ENCODE measurements at places on chromosomes 5 and 9.
A peak's percentile ranks its signal among the peaks of the same experiment; 100 is the strongest.

GRCh38 chr5:110195288-110195687, 505.6 kb downstream of the MAN2A1 start:
- no peak for DNase-seq

DNA sequence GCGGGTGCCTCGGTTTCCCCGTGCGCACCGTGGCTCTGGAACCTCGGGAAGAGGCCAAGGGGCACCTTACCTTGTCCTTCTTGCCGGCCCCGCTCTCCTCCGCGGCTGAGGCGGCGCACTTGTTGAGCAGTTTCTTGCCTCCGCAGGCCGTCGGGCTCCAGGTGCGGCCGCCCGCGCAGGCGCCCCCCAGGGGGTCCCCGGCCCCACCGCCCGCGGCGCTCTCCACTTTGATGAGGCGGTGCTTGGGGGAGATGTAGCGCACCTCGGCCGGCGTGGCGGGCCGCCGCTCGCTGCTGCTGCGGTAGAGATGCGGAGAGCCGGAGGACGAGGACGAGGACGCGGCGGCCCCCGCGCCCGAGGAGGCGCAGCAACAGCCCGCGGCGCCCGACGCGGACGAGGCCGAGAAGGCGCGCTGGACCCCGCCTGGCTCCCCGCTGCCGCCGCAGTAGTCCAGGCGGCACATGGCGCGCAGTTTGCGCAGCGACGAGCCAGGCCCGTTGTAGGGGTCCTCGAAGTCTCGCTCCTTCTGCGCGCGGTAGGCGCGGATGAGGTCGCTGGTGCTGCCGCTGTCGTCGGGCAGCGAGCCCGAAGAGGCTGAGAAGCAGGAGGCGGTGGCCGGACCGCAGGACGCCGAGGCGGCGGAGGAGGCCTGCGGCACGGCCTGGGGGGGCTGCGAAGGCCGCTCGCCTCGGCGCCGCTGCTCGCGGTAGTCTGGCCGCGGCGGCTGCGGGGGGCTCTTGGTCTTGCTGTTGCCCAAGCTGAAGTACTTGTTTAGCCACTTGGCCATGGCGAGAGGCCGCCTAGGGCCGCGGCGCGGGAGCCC, 957 bp downstream of the SHB start:
- no peak for DNase-seq

- no peak for DNase-seq
These were observed 27.2 kb downstream of the ABL1 start for GRCh38 chr9:130862217-130862616.

DNA sequence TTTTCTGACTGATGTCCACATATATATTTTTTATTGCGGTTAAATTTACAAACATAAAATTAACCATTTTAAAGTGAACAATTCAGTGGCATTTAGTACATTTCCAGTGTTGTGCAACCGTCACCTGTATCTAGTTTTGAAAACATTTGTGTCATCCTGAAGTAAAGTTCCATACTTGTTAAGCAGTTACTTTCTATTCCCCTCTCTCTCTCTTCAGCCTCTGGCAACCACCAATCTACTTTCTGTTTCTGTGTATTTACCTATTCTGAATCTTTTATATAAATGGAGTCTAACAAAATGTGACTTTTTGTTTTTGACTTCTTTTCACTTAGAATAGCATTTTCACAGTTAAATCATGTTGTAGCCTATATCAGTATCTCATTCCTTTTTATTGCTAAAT, 480.1 kb upstream of the SMARCA2 start:
- DNase-seq = no peak

- no peak for DNase-seq
These were observed 277.0 kb downstream of the DIRAS2 start for GRCh38 chr9:90365666-90366065.

DNA sequence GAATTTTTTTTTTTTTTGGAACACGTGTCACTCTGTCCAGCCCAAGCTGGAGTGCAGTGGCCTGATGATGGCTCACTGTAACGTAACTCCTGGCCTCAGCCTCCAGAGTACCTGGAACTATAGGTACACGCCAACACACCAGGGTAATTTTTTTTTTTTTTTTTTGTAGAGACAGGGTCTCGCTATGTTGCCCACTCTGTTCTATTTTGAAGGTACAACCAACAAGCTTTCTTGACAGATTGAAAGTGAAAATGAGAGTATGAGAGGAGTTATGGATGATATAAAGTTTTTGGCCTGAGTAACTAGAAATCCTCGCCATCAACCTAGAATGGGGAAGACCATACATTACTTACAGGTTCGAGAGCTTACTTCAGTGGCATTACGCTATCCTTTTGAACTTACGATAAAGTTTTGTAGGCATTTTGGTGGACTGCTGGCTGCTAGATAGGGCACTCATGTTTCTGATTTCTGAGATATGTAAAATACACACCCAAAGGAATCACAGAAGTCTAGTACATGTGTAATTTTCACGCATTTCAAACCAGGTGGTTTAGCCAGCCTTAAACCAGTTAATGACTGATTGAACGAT, 806 bp upstream of the CDC42SE2 start:
- DNase-seq = no peak

GRCh38 chr9:136562746-136563495, 17.1 kb upstream of the NOTCH1 start:
- no peak for DNase-seq

DNA sequence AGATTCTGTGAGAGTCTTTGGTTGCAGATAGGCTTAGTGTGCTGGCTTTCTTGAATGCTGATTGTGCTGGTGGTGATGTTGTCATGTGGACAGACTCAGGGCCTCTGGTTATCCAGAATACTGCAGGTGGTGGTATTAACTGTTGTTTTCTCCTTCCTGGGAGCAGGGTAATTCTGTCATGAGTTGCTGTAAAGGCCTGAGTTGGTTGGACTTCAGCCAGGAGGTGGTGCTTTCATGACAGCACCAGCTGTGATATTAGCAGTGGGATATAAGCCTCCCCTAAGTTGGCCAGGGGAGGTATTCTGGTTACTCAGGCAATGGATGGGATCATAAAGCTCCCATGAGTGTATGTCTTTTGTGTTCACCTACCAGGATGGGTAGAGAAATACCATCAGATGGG, 16.4 kb upstream of the RNF180 start:
- DNase-seq = no peak

GRCh38 chr5:14142202-14142826, 828 bp upstream of the TRIO start:
- no peak for DNase-seq

GRCh38 chr9:70791936-70792335, 329.5 kb downstream of the TRPM3 start:
- DNase-seq = no peak

- no peak for DNase-seq
These were observed 45.2 kb upstream of the ANKRD31 start for GRCh38 chr5:75281716-75282465.

- peak; percentile 22 for DNase-seq
These were observed at the start of gene TCF7 for GRCh38 chr5:134113902-134114875. Gene TCF7 (plus strand): TSS chr5:134114681. CDS start chr5:134114907, 226 bp downstream.

Data from GDM1 (cell line).